Left renal cortex interstitium (tissue), 4 donors: ENCODE measurements at places on chromosomes 3 and 15. TPM values are rescaled to one million over a fixed set of nuclear protein-coding genes. Genes with fewer than 3 reads are reported as not detected.
A peak's percentile ranks its signal among the peaks of the same experiment; 100 is the strongest.

Gene NLGN1
- polyA plus RNA-seq = 1.7 TPM

Gene HDC
- 0.96 TPM for polyA plus RNA-seq

- DNase-seq = no peak
These were observed 184.0 kb downstream of the EBLN2 start for GRCh38 chr3:73245459-73245858.

DNA sequence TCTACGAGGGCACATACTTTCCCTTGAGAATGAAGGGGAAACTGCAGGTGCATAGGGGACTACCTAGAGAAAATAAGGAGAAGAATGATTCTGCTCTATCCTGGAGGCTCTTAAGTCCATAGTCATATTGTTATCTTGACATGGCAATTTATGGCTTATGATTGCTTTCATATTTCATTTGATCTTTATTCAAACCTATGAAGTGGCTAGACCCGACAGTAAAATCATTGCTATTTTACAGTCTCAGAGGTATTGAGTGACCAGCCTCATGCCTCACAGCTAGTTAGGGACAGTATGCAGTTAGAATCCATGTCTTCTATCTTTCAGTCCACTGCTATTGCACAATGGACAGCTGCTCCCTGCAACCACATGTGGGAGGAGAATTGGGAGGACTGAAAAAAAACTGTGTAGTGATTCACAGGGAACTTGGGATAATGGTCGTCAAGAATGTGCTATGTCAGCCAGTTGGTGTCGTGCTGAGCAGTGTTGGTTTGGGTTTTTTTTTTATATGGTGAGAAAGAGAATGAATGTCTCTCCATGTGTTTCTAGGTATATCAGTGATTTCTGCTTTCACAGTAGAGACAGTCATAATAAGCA, 63.2 kb upstream of the SPPL2A start:
- DNase-seq = no peak

DNA sequence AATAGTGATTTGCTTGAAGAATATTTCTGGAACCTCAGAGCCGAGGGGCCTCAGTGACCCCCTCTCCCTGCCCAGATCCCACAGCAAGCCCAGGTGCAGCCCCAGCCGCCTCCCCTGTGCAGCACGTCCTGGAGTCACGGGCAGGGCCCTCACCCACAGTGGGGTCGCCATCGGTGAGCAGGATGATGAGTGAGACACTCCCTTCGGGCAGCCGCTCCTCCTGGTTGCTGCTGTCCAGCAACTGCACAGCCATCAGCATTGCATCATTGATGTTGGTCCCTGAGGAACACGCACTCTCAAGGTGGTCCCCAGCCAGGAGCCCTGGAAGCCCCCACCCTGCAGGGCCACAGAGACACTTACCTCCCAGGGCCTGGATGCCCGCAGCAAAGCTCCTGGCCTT, 6.4 kb downstream of the ITIH4 start:
- DNase-seq = no peak

DNA sequence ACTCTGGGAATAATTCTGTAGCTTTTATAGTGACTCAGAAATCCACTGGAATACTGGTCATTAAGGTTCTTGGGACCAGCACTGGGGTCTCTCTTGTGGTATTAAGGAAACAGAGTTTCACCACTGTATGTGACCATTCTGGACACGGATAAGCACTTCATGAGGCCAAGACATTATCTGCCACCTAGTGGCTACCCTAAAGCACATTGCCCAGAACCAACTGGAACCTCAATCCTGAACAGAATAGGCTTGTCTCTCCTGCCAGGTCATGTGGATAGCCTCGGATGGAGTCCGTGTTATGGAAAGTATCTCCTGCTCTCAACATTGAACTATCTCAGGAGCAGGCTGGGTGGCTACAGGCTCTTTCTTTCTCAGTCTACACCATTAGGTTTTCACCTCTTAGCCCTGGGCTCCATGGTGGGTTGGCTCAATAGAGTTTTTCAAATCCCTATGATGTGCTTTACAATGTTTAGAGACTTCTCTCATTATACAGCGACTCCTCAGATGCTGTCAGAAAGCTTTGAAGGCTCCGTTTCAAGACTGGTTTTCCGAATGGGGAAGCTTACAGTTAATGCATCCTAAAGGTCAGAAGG, 167.6 kb upstream of the ST8SIA2 start:
- peak; percentile 2 for DNase-seq

DNA sequence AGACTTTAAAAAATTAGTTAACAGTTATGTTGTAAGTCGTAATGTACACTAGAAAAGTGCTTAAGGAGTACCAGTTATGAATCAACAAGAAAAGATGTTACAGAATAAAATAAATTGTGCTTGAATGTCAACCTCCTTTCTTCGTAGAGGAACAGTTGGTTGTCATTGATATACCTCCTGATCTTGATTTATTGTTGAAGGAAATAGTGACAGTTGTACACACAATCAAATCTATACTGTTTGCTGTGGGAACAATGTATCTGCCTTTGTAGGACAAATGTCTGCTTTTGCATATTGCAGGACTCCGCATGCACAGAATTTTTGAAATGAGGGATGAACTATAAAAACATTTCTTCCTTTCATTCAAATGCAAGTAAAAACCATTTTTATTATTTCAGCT, 19.2 kb downstream of the RASA2 start:
- DNase-seq = no peak

- DNase-seq = no peak
These were observed 31.3 kb upstream of the LYSMD4 start for GRCh38 chr15:99764522-99764921.

Gene SOX2
- 0.27 TPM for polyA plus RNA-seq

Gene DZIP1L
- polyA plus RNA-seq = 27.6 TPM

- DNase-seq = no peak
These were observed 965.3 kb downstream of the ROBO1 start for GRCh38 chr3:78802562-78802930.

GRCh38 chr3:12186515-12187286, 28.0 kb upstream of the TIMP4 start:
- DNase-seq = no peak

DNA sequence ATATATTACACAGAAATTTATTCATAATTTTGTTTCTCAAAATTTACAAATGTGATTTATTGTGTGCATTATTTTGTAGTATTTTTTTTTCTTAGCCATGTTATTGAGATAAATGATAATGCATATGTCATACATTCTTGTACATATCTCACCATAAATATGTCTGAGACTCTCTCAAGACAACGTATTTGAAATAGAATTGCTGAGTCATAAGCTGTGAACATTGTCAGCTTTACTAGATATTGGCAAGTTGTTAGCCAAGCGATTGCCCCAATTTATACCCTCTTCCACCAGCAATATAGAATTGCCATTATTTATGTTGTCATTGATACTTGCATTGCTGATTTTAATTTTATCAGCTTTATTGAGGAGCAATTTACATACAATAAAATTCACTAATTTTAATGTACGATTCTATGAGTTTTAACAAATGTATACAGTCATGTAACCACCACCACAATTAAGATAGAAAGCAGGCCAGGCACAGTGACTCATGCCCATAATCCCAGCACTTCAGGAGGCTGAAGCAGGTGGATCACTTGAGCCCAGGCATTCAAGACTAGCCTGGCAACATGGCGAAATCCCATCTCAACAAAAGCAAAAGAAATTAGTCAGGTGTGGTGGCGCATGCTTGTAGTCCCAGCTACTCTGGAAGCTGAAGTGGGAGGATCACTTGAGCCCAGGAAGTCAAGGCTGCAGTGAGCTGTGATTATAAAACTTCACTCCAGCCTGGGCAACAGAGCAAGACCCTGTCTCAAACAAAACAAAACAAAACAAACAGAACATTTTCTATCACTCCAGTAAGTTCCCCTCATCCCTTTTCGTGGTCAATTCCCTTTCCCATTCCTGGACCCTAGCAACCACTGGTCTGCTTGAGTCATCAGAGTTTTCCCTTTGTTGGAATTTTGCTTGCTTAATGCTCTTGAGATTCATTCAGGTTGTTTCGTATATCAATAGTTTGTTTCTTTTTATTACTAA, 373.1 kb downstream of the MFSD1 start:
- no peak for DNase-seq

GRCh38 chr15:32120577-32121383, 90.5 kb downstream of the CHRNA7 start:
- DNase-seq = no peak

DNA sequence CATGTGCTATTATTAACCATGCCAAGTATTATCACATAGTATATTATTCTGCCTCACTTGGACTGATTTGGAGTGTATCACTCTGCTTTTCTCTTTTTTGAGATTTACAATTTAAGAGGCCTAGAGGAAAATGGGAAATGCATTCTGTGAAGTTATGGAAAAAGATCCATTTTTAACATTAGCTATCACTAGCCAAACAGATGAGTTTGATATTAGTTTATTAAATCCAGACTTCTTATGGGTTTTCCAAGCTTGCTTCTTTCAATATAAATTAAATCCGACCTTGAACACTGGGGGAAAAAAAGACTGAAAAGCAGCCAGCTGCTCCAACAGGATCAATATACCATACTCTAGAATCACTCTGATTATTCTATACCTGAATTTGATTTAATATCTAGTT, 30.1 kb upstream of the PLOD2 start:
- DNase-seq = no peak

Gene SLC6A1
- polyA plus RNA-seq = 1.4 TPM

Gene IQCH
- polyA plus RNA-seq = 7.7 TPM
